Suppressor macrophage treated with lipopolysaccharide for 4 hours (primary cell): ENCODE measurements at places on chromosomes 6 and 20.

GRCh38 chr6:27836783-27837624 lies 75.2 kb downstream of the OR2B2 start:
- peak; percentile 74 for DNase-seq

GRCh38 chr6:53458105-53458866 lies 86.6 kb downstream of the GCLC start:
- peak; percentile 34 for DNase-seq

DNA sequence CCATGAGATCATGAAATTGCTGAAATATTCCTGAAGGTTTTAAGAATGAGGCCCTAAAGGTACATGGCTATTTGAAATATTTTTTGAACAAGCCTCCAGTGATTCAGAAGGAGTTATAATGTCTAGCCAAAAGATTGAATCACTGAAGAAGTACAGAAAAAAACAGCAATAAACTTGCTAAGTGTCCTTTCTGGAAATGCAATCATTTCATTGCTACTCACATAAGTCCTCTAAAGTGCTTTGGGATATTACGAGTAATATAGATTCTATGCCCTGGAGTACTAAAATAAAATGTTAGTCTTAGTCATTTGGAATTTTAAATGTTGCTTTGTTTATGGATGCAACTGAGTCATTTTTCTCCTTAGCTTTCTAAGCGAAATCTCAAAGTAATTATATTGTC lies 32.7 kb downstream of the CENPW start:
- DNase-seq, result no peak

DNA sequence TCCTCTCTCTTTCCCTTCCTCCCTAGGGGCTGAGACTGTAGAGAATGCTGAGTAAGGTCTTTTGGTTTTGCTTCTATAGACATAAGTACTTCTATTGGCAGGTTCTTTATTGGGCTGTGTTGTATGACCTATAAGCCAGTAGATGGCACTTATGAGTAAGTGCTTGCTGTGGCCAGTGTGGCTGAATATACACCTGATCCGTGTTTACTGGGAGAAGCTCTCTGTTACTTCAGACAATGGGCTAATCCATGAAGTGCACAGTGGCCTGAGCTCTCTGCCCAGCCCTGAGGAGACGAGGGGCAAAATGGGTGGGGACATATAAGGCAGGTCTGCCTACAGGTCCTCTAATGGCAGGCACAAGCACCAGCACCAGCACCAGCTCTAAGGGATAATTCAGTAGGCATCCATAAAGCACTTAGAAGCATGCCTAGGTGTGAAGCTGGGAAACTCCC lies 610.3 kb downstream of the RNF144B start:
- peak; percentile 25 for DNase-seq

GRCh38 chr6:100796049-100796823 lies 84.9 kb downstream of the ASCC3 start:
- DNase-seq, result no peak

- DNase-seq, result peak; percentile 62
Observed at GRCh38 chr6:797479-798077, 104.6 kb upstream of the EXOC2 start.

DNA sequence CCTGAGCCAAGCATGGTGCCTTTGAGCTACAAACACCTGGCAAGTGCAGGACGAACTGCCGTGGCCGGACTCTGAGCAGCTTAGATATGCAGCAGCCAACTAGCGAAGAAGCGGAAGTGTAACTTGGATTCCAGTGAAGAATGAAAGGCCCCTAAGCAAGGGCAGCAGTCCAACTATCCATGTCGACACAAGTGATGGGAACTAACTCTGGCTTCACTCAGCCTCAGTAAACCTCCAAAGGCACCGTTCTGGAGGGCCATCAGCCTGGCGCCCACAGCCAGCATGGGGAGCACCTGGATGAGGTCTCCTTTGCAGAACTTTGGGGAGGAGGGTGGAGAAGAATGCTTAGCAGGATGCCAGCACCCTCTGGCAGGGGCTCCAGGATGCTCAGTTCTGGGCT lies 78.4 kb upstream of the MLN start:
- DNase-seq, result no peak

- no peak for DNase-seq
Observed at GRCh38 chr20:1473246-1474220, 6.9 kb upstream of the NSFL1C start.

GRCh38 chr6:143346004-143346403 lies 104.5 kb downstream of the ADAT2 start:
- DNase-seq, result no peak

GRCh38 chr6:90610751-90611542 lies 24.1 kb upstream of the MAP3K7 start:
- peak; percentile 16 for DNase-seq

DNA sequence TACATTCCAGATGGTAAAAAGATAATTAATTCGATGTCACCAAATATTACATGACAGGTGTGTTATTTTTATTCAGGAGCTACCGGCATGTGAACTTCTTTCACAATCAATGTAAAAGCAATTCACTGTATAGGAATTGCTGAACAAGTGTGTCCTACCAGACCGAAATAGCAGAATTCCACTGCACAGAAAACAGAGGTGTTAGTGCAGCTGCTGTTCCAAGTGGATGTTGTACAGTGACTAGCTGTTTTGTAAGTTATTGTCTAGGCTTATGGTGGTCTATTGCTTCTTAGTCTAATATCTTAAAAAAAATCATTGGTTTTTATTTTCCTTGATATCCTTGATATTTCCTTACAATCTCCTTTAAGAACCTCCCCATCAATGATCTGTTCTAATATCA lies 107.4 kb downstream of the COL19A1 start:
- DNase-seq, result no peak

- no peak for DNase-seq
Observed at GRCh38 chr6:47044397-47044796, 2.3 kb upstream of the ADGRF1 start.

- peak; percentile 25 for DNase-seq
Observed at GRCh38 chr6:154247119-154247861, 109.3 kb downstream of the IPCEF1 start.

DNA sequence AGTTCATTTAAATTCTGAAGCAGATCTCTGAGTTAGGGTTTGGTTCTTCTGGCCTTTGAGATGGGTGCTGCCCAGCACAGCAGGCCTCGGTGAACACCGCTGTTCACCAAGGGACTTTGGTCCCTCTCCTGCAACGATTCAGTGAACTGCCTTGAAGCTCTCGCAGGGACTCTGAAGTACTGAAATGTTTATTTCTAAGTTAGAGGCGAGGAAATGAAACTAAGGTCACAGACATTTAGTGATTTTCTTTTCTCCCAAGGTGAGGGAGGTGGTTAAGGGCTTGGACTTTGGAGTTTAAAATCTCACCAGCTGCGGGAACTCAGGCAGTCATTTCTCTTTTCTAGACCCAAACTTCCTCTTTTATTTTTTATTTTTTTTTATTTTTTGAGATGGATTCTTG lies 26.2 kb downstream of the E2F3 start:
- no peak for DNase-seq

- no peak for DNase-seq
Observed at GRCh38 chr6:7568021-7568420, 22.0 kb upstream of the SNRNP48 start.

DNA sequence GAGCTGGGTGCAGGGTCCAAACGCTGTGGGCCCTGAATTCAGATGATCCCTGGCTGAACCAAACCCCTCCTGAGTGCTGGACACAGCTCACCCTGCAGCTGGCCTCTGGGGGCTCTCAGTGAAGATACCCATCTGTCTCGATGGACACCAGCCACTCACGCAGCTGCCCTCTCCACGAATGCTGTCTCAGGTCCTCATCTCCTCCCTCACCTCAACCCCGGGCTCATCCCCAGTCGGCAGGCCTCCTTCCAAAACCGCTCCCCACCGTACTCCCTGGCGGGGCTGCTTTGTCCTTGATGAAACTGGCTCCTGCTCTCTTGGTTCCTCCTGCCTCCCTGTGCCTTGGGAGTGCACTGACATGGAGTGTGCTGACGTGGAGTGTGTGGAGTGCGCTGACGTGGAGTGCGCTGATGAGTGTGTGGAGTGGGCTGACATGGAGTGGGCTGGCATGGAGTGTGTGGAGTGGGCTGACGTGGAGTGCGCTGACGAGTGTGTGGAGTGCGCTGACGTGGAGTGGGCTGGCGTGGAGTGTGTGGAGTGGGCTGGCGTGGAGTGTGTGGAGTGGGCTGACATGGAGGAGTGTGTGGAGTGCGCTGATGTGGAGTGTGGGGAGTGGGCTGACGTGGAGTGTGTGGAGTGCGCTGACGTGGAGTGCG lies 4.1 kb upstream of the YTHDF1 start:
- DNase-seq, result no peak

- DNase-seq, result peak; percentile 60
Observed at GRCh38 chr20:3843490-3843889, 3.1 kb upstream of the MAVS start.

- DNase-seq, result no peak
Observed at GRCh38 chr6:144730088-144730645, 445.0 kb downstream of the UTRN start.
